ENCODE measurements at places on chromosomes 3 and 15.
A peak's percentile ranks its signal among the peaks of the same experiment; 100 is the strongest.

GRCh38 chr3:173703771-173704170 lies 306.2 kb downstream of the NLGN1 start:
- H3K27me3 ChIP-seq: no peaks in the 10 kb centered on the region
- no peak for DNase-seq
- no peaks in the 10 kb centered on the region for H3K4me1 ChIP-seq

GRCh38 chr15:100703032-100703578 lies 100.7 kb downstream of the ASB7 start:
- no peaks in the 10 kb centered on the region for H3K4me1 ChIP-seq
- H3K36me3 ChIP-seq: no peaks in the 10 kb centered on the region
- no peak overlapping the region for H3K27ac ChIP-seq
- no peaks in the 10 kb centered on the region for H3K27me3 ChIP-seq
- no peak for DNase-seq

DNA sequence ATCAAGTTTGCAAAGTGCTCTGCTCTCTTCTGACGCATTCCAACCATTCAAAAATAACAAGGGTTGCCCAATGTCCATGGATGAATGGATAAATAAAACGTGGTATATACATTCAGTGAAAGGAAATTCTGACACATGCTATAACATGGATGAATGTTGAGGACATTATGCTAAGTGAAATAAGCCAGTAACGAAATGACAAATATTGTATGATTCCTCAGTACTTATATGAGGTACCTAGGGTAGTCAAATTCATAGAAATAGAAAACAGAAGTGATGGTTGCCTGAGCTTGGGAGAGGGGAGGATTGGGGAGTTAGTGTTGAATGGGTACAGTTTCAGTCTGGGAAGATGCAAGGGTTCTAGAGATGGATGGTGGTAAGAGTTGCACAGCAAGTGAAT lies 33.9 kb downstream of the SH3BP5 start:
- H3K4me3 ChIP-seq: no peak overlapping the region
- H3K4me1 ChIP-seq: peaks cover 10% of the 10 kb centered on the region
- no peaks in the 10 kb centered on the region for H3K36me3 ChIP-seq
- no peak overlapping the region for H3K27ac ChIP-seq
- H3K27me3 ChIP-seq: no peaks in the 10 kb centered on the region

- no peak for DNase-seq
- no peak overlapping the region for H3K27ac ChIP-seq
- H3K4me3 ChIP-seq: no peak overlapping the region
Observed at GRCh38 chr3:138686771-138687221, 78.2 kb downstream of the FAIM start.

DNA sequence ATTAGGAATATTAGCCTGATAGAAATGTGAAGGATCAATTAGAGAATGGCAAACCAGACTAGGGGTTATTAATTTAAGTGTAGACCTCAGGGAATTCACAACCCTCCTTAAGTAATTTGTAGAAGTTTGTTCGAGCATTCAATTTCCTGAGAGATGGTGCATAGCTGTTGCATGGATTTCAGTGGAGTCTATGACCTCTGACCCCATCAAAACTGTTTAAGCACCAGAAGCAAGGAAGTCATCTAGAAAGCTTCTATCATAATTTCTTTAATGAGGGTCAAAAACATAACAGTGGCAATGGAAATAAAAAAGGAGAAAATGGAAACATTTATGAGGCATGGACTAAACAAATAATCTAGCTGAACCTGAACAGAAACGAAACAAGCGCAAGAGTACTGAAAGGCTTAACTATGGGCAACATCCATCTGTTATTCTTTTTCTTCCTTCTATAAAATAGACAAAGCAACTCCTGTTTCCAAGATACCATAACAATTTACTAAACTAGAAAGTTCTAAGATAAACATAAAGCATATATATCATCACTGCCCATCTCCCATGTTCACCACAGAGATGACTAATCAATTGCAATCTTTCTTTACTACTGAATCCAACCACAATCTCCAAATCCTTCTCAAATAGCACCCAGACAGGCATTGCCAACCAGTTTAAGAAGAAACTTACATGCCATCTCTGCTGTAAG lies 151.4 kb downstream of the THRB start:
- H3K4me3 ChIP-seq: no peak overlapping the region
- no peaks in the 10 kb centered on the region for H3K36me3 ChIP-seq
- no peak for DNase-seq
- no peaks in the 10 kb centered on the region for H3K4me1 ChIP-seq

DNA sequence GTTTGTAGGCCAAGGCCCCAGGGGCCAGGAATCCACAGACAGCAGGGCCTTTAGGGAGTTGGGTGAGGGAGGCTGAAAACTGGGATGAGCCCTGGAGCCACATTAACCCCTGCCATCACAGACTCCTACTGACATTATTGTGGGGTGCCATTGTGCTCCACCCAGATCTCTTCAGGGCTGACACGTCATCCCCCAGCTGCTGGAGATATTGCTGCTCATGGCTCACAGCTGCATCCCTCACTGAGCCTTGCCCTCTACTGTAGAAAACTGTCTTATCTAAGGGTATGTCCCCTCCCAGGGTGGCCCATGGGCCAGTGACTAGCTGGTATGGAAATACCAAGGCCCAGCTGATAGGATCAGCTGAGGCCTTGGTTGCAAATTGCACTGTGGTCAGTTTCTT lies 87.3 kb upstream of the PRR23C start:
- peaks cover 4% of the 10 kb centered on the region for H3K4me1 ChIP-seq
- no peak overlapping the region for H3K4me3 ChIP-seq
- DNase-seq: no peak
- no peaks in the 10 kb centered on the region for H3K36me3 ChIP-seq

DNA sequence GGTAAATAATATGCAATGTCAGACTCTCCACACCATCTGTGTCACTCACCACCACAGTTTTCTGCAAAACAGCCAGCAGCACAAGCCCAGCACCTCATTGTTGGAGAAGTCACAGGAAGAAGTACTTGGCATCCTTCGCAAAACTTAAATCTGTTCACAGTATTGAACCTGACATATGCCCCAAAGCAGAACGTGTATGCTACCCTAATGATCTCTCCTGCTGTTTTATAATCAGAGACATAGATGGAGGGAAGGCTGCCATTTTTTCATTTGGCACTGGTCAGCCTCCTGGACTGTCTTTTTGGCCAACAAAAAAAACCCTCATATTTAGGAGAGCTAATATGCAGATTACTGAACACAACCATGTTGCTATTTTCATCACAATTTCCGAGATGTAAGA lies 1272.9 kb downstream of the ROBO1 start:
- DNase-seq: no peak
- H3K27me3 ChIP-seq: no peaks in the 10 kb centered on the region
- H3K36me3 ChIP-seq: no peaks in the 10 kb centered on the region
- no peak overlapping the region for H3K4me3 ChIP-seq
- H3K27ac ChIP-seq: no peak overlapping the region

DNA sequence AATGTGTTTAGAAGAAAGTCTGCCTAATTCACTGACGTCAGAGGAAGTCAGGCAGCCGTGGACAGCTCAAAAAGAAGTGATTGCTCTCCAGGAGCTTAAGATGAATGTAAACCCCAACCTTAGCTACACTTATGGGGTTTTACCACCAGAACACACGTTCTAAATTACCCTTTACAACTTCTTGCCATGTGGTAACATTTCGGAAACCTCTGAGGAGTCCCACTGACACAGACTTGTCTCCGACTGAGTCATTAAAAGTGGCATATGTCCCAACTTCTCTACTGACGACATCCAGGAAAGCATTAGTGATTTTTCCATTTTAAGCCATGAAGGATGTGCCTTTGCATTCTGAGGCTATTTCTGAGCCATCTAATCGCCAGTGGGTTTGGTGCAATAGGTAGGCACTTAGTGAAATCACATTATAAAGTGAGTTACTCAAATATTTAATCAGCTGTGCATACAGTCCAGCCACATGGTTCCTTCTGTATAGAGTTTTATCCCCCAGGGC lies 32.4 kb downstream of the C2CD4A start:
- no peaks in the 10 kb centered on the region for H3K27me3 ChIP-seq
- H3K4me1 ChIP-seq: no peaks in the 10 kb centered on the region
- no peak overlapping the region for H3K27ac ChIP-seq
- no peak for DNase-seq
- no peak overlapping the region for H3K4me3 ChIP-seq

DNA sequence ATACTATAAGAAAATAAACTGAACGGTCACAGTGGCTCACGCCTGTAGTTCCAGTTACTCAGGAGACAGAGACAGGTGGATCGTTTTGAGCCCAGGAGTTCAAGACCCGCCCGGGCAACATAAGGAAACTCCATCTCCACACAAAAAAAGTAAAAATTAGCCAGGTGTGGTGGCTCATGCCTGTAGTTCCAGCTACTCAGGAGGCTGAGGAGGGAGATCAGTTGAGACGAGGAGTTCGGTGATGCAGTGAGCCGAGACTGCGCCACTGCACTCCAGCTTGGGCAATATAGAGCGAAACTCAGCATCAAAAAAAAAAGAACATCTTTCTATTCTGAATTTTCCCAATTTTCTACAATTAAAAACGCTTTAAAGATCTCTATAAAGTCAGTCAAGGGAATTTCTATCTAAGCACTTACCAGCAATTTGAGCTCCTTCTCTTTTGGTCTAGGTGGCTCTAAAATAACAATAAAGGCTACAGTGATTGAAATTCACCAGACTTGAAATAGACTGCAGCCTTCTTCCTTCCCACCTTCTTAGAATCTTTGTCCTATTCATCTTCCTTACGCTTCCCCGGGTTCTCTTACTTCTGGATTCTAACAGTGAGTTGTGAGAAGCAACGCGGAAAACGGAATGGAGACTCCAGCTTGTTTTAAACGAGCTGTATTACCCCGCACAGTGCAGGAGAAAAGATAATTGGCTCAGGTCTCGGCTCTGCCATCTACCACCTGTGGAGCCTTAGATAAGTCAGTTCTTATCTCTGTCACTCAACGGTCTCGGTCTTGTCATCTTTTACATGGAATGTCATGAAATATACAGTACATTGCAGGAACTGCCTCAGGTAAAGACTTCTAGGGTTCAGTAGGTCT lies 812 bp upstream of the SEC62 start:
- H3K36me3 ChIP-seq: no peaks in the 10 kb centered on the region
- H3K27ac ChIP-seq: peak overlapping the region; percentile 81
- H3K4me3 ChIP-seq: peak overlapping the region; percentile 99
- DNase-seq: no peak
- H3K4me1 ChIP-seq: peaks cover under 1% of the 10 kb centered on the region

- no peaks in the 10 kb centered on the region for H3K36me3 ChIP-seq
Observed at GRCh38 chr15:21262851-21263425, 177.4 kb downstream of the POTEB3 start.

DNA sequence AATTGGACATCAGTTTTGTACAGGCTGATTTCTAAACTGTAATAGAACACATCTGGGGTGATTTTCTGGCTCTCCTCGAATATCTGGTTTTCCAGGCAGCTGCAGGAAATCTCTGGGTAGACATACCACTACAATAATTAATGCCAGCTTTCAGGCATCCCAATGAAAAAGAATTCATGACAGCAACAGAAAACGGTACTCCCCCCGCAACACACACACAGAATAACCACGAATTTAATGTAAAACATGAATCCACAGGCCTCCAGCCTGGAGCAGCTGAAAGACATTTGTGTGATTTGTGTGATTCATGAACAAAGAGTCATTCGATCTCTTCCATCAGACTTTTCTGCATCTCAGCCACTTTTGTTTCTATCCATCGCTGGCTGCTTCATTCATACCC lies 262.2 kb downstream of the MAGI1 start:
- no peaks in the 10 kb centered on the region for H3K27me3 ChIP-seq
- H3K4me1 ChIP-seq: no peaks in the 10 kb centered on the region
- H3K27ac ChIP-seq: no peak overlapping the region

DNA sequence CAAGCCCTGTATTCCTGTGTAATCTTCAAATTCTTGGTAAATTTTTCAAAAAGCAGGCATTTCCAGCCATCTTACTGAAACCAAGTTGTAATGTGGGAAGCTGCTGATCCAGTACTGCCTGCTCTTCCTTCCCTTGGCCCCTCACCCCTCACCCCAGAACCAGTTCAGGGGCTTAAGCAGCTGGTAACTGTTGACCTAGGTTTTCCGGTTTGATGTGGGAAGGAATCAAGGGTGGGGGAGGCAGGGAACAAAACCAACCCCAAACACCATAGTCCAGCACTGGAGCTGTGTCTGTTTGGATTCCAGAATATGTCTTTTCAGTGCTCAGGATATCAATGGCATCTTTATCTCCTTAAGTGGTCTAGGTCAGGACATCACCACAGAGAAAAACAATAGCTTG lies 26.7 kb downstream of the SNX1 start:
- H3K36me3 ChIP-seq: no peaks in the 10 kb centered on the region
- DNase-seq: no peak
- H3K27me3 ChIP-seq: no peaks in the 10 kb centered on the region
- H3K4me3 ChIP-seq: no peak overlapping the region
- H3K4me1 ChIP-seq: peaks cover 3% of the 10 kb centered on the region
- no peak overlapping the region for H3K27ac ChIP-seq

DNA sequence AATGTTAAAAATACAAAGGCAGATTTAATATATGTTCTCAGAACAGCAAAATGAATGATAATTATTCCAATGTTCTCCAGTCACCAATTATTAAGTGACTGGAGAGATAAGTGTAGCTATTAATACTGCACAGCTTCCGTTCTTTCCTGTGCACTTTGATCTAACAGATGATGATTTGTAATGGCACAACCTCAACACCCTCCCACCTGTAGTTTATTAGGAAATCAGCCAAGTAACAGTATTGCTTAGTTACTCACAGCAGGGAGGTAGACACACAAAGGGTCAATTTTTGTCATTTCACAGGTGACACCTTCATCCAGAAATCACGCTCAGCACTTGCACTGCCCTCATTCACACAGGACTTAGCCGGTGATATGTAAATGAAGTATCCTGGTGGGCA lies 688.1 kb downstream of the EPHA3 start:
- no peaks in the 10 kb centered on the region for H3K27me3 ChIP-seq
- H3K4me3 ChIP-seq: no peak overlapping the region
- no peaks in the 10 kb centered on the region for H3K36me3 ChIP-seq
- DNase-seq: no peak
- H3K27ac ChIP-seq: no peak overlapping the region
- H3K4me1 ChIP-seq: no peaks in the 10 kb centered on the region

DNA sequence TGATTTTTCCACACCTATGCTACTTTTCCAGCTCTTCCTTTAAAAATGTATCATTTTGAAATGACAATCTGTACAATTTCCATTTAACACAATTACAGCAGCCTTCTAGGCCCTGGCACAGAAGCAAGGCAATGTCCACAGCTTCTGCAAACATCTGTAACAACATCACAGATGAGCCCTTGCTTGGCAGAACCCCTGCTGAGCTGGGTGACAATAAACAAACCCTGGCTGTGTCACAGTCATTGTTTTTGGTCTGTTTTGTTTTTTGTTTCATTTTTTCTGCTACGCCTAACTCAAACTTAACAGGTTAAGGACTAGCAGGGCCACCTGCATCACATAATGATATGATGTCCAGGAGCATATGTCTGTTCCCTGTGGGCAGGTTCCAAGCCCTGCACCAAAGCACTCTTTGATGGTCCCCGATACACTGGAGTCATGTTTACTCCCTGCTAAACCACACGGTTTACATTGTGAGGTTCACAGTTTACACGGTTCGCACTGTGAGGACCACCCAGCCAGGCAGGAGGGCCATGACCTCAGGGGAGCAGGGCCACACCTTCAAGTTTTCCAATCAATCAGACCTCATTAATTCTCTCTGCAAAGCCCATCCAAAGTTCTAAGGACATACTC lies 186.8 kb upstream of the CHRNA7 start:
- no peaks in the 10 kb centered on the region for H3K36me3 ChIP-seq
- H3K4me3 ChIP-seq: no peak overlapping the region
- H3K27ac ChIP-seq: no peak overlapping the region
- H3K4me1 ChIP-seq: no peaks in the 10 kb centered on the region

- no peak for DNase-seq
- no peaks in the 10 kb centered on the region for H3K27me3 ChIP-seq
- no peaks in the 10 kb centered on the region for H3K36me3 ChIP-seq
- no peaks in the 10 kb centered on the region for H3K4me1 ChIP-seq
Observed at GRCh38 chr3:172749230-172749965, 1.1 kb upstream of the ECT2 start.
